Epithelial cell of esophagus (primary cell): ENCODE measurements at places on chromosomes 7 and 10.

DNA sequence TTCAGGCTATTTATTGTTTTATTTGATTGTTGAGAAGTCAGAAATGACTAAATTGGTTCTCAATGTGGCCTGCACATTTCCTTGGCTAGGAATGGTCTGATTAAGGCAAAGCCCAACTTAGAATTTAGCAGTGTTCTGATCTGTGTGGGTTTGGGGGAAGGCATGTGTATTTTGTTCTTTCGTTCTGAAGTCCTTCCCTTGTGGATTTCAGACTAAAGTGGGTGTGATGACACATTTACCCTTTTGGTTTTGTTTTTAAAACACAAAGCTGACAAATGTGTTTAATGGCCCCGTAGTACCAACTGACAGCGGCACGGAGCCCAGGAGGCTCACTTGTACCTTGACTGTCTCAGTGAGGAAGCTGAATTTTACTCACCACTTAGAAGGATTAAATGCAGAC lies 452.3 kb upstream of the GALNT17 start:
- DNase-seq: no peak

- DNase-seq: no peak
Observed at GRCh38 chr7:147999962-148000361, 590.6 kb upstream of the C7orf33 start.

- no peak for DNase-seq
Observed at GRCh38 chr10:34539533-34540315, 275.4 kb downstream of the PARD3 start.

GRCh38 chr10:93462881-93463280 lies 19.3 kb downstream of the MYOF start:
- DNase-seq: peak; percentile 54

DNA sequence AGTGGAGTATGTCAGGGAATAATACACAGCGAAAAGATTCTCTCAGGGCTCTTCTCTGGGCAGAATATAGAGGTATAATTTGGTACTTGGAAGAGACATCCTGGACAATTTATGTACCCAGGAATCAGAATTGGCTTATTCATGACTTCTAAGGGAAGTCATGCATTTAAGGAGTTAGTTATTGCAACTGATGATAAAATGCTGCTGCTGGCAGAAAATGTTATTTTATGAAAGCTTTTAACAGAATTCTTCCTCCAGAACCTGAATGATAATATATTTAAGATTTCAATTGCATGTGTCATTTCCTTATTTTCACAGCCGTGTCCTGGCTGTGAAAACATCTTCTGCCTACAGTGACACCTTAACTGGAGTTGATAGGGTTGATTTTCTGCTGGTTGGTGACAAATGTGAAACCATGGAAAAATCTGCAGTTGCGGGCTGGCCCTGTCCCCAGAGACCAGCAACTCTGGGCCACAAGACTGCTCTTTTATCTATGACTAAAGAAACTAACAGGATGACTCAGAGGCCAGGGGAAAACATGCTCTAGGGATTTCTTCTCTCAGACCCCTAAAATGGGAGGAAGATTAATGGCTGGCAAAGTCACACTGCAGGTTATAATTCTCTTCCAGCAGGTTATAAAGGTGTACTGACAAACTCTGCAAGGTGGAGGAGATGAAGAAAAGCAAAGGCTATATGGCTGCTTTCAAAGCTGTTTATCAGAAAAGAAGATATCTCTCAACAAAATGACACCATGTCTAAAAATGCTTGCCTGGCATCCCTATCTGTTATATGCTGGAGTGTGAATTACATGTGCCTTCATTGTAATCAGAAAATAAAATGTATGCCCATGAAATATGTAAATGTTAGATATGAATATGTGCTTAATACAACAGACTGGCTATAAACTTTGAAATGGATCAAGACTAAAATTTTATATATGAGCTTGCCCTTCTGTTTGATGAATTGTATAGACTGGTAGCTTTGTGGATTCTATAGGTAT lies 12.1 kb upstream of the TRUB1 start:
- peak; percentile 39 for DNase-seq

DNA sequence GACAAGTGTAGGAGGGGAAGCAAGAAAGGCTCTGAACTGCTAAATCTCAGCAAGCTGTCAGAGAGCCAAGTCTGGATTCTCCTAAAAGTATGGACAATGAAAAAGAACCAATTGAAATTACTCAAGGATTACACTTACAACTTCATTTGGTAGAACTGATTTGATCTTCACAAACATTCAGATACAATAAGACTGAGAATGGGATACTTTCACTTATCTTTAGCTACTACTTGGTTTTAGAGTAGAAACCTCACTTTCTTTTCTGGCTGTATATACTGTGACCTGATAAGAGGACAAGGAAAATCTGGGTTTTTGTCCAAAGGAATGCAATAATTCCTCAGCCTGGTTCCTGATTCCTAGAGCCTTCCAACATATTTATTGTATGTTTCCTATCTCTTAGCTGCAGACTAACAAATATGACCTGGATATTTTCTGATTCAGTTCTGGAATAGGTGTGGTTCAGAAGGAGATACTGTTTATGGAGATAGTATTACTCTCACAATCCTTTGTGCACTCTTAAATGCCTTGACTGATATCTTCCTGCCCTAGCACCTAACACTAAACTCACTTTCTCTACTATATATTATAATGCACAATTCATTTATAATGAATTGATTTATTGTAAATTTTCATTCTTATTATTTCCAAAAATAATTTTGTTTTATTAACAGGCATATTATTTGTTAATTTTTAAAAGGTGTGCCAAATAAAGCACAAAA lies 7.3 kb downstream of the SEMA3A start:
- no peak for DNase-seq
